ENCODE measurements at places on chromosomes 7 and 10.

- DNase-seq: no peak
These were observed 118.5 kb downstream of the AMPH start for GRCh38 chr7:38512704-38513103.

DNA sequence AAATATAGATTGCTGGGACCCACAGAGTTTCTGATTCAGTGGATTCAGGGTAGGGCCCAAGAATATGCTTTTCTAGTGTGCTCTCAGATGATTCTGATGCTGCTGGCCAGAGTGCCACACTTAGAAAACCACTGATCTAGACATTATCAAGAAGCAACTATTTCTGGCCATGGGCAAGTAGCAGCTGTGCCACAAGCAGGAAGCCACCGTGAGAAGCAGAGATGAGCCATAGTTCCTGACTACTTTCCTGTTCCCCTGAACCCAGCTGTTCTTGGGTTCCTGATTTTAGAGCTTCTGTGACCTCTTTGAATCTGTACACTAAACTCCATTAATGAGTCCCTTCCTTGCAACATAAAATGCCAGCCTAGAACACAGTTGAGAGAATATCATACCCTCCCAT lies 38.1 kb upstream of the PIK3AP1 start:
- no peak for DNase-seq

GRCh38 chr7:25222666-25223065 lies 5.6 kb downstream of the NPVF start:
- DNase-seq: no peak

DNA sequence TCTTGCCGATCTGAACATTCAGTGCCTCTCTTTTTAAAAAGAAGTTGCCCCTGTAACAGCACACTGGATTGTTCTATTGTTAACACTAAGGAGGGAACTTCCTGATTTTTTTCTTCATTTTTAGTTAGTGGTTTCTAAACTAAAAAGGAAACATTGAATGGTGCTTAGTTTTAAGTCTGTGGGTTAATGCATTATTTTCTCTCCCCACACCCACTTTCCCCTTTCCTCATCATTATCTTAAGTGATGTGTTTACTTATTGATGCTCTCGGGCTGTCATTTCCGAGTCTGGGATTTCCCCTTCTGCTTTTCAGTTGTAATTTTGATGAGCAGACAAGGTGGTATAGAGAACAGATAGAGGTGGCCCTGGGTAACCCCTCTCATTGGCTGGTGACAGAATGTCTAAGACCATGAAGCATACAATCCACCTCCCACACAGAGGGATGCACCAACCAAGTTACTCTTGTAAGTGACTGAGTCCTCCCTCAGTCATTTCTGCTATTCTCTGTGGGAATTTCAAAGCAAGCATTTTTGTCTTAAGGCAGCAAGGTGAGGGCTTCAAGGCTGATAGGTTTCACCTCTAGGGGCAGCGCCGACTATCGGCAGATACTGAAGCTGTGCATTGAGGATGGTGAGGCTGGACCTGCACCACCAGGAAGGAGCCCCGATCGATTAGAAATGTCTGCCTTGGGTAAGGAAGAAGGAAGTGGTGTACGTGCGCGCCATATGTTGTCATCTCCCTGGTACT lies 49.5 kb downstream of the CHN2 start:
- no peak for DNase-seq

DNA sequence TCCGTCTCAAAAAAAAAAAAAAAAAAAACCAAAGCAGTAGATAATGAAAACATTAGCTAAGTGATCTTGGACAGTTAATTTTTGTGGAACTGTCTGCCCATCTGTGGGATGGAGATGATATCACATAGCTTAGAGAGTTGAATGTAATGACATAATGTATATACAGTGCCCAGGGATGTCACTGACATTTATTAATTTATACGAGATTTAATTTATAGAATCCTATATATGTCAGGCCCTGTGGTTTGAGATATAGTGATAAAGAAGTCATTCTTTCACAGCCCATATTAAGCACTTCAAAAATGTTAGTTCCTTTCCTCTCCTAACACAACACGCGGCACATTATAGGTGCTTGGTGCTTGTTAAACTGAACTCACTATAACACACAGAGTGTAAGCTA lies 4.0 kb downstream of the ENO4 start:
- DNase-seq: no peak

DNA sequence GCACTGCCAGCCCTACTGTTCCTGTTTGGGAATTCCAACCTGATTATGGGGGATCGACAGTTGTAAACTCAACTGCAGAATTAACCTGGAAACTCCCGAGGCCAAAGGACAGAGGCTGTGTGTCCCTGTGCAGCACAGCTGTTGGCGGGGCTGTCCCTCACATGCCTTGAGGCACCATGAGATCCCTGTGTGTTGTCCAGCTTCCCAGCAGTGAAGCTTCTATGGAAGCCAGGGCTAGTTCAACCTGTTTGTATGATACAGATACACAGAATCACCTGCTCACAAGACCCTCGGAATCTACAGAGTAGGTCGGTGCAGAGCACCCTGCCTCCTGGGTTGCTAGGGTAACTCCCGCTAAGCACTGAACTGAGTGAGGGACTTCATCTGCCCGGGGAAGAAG lies 61.0 kb upstream of the EFCAB10 start:
- no peak for DNase-seq

DNA sequence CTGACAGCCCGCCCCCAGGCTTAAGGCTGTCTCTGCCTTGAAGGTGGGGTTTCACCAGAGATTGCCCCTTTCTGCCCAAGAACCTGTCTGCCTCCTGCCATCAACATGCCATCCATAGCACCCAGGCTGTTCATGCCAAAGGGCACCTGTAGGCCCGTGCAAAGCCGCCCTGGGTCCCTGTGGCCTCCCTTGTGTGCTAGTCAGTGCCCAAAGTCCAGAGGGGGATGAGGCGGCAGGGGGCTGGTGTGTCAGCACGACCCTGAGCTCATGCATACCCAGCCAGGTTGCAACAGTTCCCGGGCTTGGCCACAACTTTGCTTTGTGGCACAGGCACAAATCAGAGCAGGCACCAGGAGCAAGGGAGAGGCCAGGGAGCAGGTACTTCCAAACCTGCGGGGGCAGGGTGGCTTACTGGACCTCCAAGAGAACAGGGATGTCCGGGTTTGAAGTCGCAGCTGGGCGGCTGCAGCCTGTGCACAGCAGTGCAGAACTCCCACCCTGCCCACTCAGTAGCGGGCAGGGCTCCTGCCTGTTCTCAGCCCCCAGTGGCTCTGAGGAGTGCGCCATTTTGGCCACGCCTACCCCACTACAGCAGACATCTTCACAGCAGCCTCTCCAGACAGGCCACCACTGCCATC lies 671.1 kb upstream of the GRM3 start:
- DNase-seq: no peak

DNA sequence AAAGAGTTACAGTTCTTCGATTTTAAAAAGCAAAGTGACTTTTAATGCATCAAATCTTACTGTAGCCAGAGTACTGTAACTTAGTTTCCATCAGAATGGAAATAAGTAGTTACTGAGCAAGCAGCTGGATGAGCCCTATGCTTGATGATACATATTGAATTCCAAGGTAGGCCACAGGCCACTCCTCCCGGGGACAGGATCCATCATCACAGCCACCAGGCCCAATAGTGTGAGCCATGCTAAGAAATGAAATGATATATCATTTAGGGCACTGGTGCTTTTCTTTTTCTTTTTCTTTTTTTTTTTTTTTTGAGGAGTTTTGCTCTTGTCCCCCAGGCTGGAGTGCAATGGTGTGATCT lies 42.9 kb upstream of the TOMM7 start:
- no peak for DNase-seq

- DNase-seq: no peak
These were observed 16.7 kb downstream of the POR start for GRCh38 chr7:75931680-75932079.

GRCh38 chr7:69166979-69167516 lies 431.2 kb upstream of the AUTS2 start:
- DNase-seq: no peak

DNA sequence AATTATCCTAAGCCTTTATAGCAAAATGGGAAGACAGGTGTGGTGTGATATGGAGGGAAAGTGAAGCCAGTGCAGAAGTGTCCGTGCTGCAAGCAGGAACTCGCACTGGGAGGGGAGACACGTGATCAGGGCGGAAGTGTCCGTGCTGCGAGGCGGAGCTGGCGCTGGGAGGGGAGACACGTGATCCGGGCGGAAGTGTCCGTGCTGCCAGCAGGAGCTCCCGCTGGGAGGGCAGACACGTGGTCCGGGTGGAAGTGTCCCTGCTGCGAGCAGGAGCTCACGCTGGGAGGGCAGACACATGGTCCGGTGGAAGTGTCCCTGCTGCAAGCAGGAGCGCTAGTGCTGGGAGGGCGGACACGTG lies 40.5 kb upstream of the PRKAR1B start:
- DNase-seq: no peak

- DNase-seq: no peak
These were observed 168.7 kb downstream of the TMEM178B start for GRCh38 chr7:141242568-141242967.

GRCh38 chr10:126919426-126919825 lies 14.2 kb downstream of the DOCK1 start:
- no peak for DNase-seq

GRCh38 chr7:149432121-149432691 lies 28.7 kb downstream of the ZNF777 start:
- no peak for DNase-seq

- peak; percentile 60 for DNase-seq
These were observed 62.1 kb downstream of the SDHAF3 start for GRCh38 chr7:97179454-97180104.

GRCh38 chr7:96169439-96169838 lies 152.5 kb downstream of the SLC25A13 start:
- DNase-seq: no peak

GRCh38 chr7:47074702-47075153 lies 507.2 kb downstream of the TNS3 start:
- peak; percentile 96 for DNase-seq

DNA sequence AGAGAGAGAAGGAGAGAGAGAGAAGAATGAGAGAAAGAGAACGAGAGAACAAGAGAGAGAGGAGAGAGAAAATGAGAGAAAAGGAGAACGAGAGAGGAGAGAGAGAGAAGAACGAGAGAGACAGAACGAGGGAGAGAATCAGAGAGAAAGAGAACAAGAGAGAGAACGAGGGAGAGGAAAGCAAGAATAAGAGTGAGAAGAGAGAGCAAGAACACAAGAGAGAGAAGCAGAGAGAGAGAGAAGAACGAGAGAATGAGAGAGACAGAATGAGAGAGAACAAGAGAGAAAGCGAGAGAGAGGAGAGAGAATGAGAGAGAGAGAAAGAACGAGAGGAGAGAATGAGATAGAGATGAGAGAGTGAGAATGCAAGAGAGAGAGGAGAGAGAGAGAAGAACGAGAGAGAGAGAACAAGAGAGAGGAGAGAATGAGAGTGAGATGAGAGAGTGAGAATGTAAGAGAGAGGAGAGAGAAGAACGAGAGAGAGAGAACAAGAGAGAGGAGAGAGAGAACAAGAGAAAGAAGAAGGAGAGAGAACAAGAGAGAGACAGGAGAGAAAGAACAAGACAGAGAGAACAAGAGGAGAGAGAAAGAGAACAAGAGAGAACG lies 68.2 kb downstream of the ASB13 start:
- DNase-seq: no peak

- DNase-seq: peak; percentile 7
These were observed 45.0 kb downstream of the SEMA3A start for GRCh38 chr7:84149573-84149972.

GRCh38 chr7:159068893-159069448 lies 75.7 kb downstream of the VIPR2 start:
- DNase-seq: no peak

GRCh38 chr10:132328106-132328505 lies 3.9 kb upstream of the LRRC27 start:
- DNase-seq: no peak
